NCI-H226 (cell line): ENCODE measurements at places on chromosomes 11 and 22.

GRCh38 chr22:32465661-32466060, 1.4 kb upstream of the BPIFC start:
- DNase-seq = peak; percentile 45

DNA sequence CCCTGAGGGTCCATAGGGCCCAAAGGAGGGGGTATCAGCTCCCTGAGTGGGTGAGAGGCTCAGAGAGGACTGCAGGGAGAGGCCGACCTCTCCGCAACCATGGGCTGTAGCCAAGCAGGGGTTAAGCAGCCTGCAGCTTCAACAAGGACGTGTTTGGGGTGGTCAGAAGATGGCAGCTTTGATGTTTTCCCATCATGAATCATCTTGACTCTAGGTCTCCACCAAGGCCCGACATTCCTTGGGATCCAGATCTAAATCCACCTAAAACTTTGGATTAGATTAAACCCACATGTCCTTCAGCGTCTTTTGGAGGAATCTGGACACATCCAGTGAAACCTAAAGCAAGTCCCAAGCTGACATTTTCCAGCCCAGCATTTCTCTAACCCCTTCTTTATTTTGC, 19.8 kb downstream of the FBLN1 start:
- DNase-seq = no peak

- no peak for DNase-seq
These were observed 1087.5 kb downstream of the BRD1 start for GRCh38 chr22:48740086-48740730.

DNA sequence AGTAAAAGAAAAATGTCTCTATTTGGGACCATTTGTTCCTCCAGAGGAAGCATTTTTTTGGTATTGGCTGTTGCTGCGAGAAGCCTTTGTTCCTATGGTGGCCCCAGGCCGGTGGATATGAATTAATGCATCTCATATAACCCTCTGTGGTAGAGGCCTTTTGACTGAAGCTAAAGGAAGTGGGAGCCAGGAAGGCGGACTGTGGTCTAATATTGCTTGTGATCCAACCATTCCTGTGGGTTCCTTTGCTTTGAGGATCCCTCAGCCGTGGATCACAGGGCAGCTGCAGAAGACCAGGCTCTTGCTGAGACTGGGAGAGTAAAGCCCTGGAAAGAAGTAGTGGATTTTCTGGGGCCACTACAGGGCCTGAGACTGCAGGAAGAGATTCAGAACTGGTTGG, 68.3 kb upstream of the NAV2 start:
- DNase-seq = no peak

GRCh38 chr11:7278314-7278917, 26.7 kb downstream of the SYT9 start:
- DNase-seq = no peak

- no peak for DNase-seq
These were observed 48.3 kb downstream of the MYH9 start for GRCh38 chr22:36339171-36340065.

DNA sequence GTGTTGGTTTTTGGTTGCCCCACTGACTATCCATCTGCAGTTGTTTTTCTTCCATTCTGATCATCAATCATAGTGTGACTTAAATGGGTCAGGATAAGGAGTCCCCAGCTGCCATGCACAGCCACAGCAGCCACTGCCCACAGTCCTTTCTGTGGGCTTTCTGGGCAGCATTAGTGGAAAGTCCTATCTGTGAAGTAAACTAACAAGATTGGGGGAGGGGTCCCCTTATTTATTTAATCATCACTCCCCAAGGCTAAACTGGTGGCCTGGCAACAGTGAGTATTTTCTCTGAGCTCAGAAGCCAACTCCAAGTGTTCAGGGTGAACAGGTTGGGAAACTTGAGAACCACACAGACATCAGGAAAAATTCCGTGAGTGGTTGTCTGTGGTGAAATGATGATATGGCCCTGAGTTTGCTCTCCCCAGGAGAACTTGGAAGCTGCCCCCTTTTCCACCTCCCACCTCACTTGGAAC, 145.0 kb downstream of the CCDC34 start:
- peak; percentile 89 for DNase-seq

DNA sequence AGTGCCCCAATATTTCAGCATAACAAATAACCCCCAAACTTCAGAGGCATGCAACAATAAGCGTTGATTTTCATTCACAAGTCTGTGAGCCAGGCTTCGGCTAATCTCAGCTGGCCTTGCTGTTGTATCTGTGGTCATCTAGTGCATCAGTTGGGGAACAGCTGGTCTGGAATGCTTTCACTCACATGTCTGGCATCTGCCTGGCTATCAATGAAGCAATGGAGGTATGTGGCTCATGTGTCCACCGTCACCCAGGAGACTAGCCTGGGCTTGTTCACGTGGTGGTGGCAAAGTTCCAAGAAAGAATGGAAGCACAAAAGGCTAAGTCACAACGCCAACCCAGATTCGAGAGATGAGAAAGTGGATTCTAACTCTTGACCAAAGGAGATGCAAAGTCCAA, 304.8 kb upstream of the ISX start:
- no peak for DNase-seq

DNA sequence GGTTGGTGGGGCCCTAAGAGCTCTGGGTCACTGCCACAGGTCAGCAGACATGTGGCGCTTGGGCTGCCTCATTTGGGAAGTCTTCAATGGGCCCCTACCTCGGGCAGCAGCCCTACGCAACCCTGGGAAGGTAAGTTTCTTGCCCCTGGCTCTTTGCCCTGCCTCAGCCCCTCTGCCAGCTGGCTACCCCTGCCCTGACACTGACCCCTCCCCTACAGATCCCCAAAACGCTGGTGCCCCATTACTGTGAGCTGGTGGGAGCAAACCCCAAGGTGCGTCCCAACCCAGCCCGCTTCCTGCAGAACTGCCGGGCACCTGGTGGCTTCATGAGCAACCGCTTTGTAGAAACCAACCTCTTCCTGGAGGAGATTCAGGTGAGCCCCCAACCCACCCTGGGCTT, 1.9 kb downstream of the SCYL1 start:
- no peak for DNase-seq

DNA sequence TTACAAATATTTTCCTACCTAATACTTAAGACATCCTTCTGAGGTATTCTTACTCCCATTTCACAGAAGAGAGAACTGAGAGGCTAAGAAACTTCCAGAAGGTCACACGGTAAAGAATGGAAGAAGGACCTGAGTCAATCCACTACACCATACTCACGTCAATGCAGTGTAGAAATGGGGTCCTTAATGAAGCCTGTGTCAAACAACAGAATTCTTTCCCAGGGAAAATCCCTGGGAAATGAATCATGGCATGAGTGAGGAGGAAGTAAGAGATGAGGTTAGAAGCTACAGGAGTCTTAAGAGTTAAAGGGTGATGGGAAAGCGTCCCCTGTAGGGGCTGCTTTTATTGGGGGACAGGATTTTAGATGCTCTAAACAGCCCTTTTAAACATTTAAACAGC, 147.9 kb downstream of the C11orf91 start:
- peak; percentile 57 for DNase-seq

DNA sequence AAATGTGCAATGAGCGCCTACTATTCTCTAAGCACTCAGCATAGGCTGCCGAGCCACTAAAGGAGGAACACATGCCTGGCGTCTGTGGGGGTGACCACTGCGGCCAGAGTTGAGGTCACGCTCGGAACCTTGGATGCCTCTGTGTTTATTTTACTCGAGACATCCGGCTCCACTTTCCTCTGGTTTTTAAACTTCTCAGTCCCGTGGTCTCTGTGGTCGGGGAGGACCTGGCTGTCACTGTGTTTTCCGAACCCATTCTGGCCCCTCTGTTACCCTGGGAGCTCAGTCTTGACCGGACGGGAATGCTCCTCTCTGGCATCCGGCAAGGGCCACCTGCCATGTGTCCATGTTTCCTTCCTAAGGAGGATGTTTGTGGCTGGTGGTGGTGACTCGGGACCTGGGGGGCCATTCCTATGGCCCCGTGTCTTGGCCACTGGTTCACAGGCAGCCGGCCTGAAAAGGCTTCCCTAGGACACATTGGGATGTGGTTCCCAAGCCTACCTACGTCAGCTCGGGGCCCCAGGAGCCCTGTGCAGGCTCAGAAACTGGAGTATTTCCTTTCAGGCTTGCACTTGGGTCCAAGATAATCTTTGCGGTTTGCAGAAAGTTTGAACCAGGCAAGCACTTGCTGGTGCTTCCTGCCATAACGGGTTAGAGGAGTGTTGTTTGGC, 46.7 kb upstream of the PARVG start:
- no peak for DNase-seq
